ENCODE measurements at places on chromosomes 11 and 22.

GRCh38 chr22:32409977-32410376 is 2.1 kb downstream of the RTCB start:
- no peak for DNase-seq

GRCh38 chr11:34214961-34215805 is 109.8 kb downstream of the NAT10 start:
- no peak for DNase-seq

DNA sequence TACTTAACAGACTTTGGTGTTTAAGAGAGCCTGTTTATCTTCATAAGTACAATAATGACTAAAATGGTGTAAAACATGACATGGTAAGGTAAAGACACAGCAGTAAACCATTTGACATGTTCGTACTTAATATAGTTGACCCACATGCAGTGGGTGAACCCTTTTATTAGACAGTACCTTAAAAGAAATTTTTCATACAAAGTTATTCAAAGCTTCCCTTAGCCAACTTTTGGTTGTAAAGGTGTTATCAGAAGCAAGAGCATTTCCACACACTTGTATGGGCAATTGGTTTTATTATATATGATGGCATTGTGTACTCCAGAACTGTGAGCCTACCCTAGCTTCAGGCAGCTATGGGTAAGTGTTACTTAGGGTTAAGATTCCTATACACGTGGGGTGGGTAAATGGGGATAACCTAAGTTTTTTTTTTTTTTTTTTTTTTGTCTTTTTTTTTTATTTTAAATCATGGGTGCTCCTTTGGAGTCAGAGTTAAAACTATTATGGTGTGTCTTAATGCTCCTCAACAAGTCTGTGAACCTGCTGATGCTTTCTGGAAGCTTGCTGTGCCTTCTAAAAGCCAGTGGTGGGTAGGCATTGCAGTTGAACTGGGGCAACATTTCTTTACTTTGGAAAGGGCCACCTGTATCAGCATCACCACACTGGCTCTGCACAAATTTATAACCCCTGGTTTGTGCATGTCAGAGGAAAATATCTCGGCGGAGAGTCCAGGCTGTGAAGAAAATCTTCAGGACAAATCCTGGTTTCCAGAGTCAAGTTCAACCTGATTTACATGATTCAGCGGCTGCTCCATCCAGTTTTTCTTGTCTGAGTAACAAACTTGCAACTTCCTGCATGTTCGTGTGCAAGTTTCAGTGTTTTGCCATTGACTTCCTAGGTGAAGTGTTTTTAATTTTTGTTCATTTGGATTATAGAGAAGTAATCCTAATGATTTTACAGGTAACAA is 3.3 kb downstream of the PCF11 start:
- no peak for DNase-seq

GRCh38 chr11:59199546-59200422 is 12.9 kb downstream of the MPEG1 start:
- DNase-seq: no peak

GRCh38 chr11:103529181-103529684 is 420.0 kb downstream of the DYNC2H1 start:
- DNase-seq: no peak

GRCh38 chr11:117535201-117535849 is 207.7 kb downstream of the CEP164 start:
- peak; percentile 77 for DNase-seq

GRCh38 chr22:40281717-40282116 is 64.6 kb upstream of the ADSL start:
- no peak for DNase-seq

DNA sequence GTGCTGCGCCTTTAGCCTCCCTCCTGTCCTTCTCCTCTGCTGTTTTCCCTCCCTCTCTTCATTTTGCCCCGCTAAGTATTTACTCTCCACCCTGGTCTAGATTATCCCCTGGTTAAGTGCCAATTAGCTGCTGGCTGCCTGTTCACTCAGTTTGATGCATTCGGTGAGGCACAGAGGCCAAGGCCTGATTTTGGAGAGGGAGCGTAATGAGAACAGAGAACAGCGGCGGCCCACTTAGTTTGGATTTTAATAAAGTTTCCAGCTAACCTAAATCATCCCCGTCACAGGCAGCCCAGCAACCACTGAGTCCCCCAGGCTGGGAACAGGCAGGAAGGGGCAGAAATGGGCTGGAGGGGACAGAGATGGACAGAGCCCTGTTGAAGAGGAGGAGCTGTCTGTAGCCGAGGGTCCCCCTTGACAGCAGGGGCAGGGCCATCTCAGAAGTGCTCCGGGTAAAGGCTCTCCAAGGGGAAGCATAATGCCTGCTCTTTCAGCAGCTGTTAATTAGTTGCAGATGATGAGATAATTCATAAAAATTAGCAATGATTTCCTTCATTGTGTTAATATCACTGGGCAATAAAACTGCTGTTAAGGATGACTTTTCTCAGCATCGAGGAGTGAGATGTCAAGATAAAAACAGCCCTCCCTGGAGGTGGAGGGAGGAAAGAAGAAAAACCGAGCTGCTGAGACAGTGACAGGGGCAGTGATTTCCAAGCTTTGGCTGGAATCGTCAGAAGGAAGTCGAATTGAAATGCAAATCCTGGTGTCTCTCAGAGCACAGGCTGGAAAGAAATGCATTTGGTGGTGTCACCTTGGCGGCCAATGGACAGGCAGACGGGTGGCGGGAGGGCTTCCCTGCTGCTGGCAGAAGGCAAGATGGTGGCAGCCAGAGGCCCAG is 170.1 kb downstream of the GRIK4 start:
- no peak for DNase-seq

- no peak for DNase-seq
Measured at GRCh38 chr11:38323961-38324761, 1726.1 kb upstream of the RAG2 start.

DNA sequence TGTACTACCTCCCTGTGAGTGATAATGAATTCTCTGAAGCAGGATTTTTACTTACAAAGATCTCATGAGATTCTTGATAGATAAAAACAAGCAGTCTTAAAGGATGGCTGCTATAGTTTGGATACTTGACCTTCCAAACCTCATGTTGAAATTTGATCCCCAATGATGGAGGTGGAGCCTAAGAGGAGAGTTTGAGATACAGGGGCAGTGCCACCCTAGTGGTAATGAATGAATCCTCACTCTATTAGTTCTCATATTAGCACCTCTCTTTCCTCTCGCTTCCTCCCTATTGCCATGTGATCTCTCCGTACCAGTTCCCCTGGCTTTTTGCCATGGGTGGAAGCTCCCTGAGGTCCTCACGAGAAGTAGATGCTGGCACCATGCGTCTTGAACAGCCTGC is 37.9 kb upstream of the OR8B8 start:
- no peak for DNase-seq

DNA sequence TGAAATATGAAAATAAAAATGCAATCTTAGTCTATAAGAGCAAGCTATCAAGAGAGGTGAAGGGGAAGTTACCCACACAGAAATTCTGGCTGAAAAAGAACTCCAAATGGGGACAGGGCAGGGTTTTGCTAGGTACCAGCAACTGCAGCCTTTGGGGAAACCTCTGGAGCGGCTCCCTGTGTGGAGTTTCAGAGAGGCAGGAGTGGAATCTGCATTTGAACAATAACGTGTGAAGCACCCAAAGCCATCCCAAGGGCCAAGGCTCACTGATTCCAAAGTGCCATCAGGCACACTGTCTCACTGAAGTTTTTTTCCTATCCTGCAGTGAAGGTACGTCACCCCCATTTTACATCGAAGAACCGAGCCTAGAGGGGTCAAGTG is 87.8 kb downstream of the KCNC1 start:
- DNase-seq: no peak

GRCh38 chr22:20577549-20577975 is 70.2 kb downstream of the MED15 start:
- DNase-seq: no peak

DNA sequence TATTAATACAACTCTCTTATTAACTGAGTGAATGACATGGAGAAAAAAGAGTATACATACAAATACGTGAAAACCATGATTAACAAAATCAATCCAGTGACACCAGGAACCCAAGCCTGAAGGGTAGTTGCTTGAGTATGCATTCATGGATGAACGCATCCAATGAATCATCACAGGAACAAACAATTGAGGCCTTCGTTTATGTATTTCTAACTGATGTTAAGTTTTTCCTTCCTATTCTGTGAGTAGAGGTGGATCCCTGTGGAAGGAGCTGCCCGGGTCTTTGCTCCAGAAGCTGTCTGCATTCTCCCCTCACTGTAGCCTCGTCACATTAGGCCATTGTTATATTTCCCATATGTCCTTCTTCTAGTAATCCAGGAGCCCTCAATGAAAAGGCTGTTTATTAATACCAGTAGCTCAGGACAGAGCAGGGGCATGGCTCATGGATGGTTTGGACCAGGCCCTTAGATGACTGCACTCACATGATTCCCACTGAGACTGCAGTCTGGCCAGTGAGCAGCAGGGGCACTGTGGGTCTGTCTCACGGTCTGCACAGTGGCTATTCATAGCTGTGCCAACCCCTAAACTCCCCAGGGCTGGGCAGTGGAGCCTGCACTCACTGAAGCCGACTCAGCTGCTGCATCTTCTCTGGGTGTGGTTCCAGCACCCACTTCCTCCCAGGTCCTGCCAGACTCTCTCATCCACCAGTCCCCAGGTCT is 128.1 kb upstream of the TOP3B start:
- no peak for DNase-seq

- DNase-seq: peak; percentile 34
Measured at GRCh38 chr11:18243783-18244362, 4.6 kb downstream of the SAA2 start.

DNA sequence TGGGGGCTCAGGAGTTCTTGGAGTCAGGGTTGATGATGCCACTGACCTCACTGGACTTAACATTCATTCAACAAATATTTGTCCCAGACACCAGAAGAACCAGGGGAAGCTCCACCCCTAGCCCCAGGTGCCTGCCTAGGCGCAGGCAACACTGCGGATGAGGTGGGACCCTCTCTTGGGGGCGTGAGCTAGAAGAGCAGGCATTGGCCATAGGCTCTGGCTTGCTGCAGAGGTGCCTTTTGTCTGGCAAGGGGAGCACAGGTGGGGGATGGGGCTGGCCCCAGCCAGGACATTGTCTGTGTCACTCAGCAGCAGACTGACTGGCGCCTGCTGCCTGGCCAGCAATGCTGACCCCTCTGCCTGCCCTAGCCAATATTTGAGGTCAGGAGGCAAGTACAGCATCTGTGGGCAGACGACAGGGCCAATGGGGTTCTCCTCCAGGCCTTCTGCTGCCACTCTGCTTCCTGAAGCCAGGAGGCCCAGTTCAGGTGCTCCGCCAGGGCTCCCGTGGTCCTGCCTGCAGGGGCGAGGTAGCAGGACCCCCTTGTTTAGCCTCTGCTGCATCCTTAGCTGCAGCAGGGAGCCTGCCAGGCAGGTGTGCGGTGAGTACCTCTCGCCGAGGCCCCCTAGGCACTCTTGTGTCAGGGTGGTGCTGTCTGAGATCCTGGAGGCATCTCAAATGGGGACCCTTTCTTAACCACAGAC is 4.0 kb downstream of the LINC01488 start:
- no peak for DNase-seq

- DNase-seq: no peak
Measured at GRCh38 chr11:111829185-111829968, 42.0 kb downstream of the ALG9 start.

- no peak for DNase-seq
Measured at GRCh38 chr11:44146931-44147330, 51.5 kb downstream of the EXT2 start.

DNA sequence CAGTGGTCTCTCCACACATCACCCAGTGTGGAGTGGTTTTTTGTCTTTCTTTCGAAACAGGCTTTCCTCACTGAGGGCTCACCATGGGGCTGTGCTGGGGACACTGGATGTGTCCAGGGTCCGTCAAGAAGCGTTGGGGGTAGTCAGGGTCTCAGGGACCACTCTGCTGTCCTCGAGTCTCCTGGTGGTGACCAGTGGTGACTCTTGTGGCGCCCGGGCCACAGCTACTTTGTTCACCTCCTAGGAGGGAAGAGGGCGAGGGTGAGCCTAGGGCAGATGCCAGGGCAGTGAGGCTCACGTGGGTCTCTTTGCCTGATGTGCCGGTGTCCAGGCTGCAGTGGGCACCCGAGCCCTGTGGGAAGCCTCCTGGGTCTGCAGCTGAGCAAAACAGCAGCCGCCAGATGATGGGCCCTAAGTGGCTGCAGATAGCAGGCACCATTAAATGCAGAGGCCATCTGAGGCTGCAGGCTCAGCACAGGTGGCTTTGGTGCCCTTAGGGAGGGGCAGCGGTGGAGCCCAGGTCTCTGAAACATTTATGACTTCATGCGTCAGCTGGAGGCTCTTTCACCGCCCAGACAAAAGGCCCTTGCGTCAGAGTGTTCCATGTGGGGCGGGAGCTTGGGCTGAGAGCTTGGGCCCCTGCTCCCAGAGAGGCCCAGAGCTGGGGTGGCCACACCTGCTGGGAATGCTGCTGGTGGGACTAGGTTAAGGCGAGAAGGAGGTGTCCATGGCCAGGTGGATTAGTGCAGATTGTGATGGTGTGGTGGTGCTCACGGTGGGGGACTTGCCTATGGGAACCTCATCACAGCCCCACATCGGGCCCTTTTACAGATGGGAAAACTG is 29.5 kb downstream of the KCNQ1 start:
- DNase-seq: peak; percentile 94
